ENCODE measurements at places on chromosomes 2 and 18. TPM values are rescaled to one million over a fixed set of nuclear protein-coding genes. Genes with fewer than 3 reads are reported as not detected.

KLHL30 gene
- 0.36 TPM for total RNA-seq

FOXD4L1 gene
- 0.16 TPM for total RNA-seq

CYB5A gene
- total RNA-seq = 77.1 TPM

TUBB8B gene
- not detected for total RNA-seq

GBX2 gene
- total RNA-seq = not detected

ARHGEF4 gene
- total RNA-seq = 18.7 TPM

CRYGD gene
- 1.2 TPM for total RNA-seq

IL1R2 gene
- total RNA-seq = not detected

ZC3H6 gene
- total RNA-seq = 22.9 TPM

VWA3B gene
- total RNA-seq = 0.45 TPM

PDE11A gene
- 3.4 TPM for total RNA-seq

TGFA gene
- 1.6 TPM for total RNA-seq

DSG1 gene
- total RNA-seq = 0.45 TPM

BUB1 gene
- 108 TPM for total RNA-seq

GPR155 gene
- total RNA-seq = 4.8 TPM

SLC4A5 gene
- 1.7 TPM for total RNA-seq

NEU2 gene
- total RNA-seq = not detected

MALL gene
- 0.50 TPM for total RNA-seq

SERPINB5 gene
- not detected for total RNA-seq

TMEM37 gene
- total RNA-seq = 0.31 TPM

IL36RN gene
- 0.73 TPM for total RNA-seq

NUP35 gene
- 21.9 TPM for total RNA-seq

REG1B gene
- total RNA-seq = not detected

FTCDNL1 gene
- total RNA-seq = 3.7 TPM

SP9 gene
- total RNA-seq = 13.1 TPM

CAVIN2 gene
- 0.36 TPM for total RNA-seq

CTLA4 gene
- total RNA-seq = not detected

LYPD6B gene
- 3.4 TPM for total RNA-seq

DCDC2C gene
- total RNA-seq = not detected

UGP2 gene
- 51.1 TPM for total RNA-seq

CNRIP1 gene
- total RNA-seq = 35.1 TPM

SP140L gene
- 0.43 TPM for total RNA-seq

AP1S3 gene
- total RNA-seq = 2.5 TPM
